ENCODE measurements at places on chromosomes 5 and 9. TPM values are rescaled to one million over a fixed set of nuclear protein-coding genes. Genes with fewer than 3 reads are reported as not detected.

- DNase-seq, result no peak
Observed at GRCh38 chr9:78127279-78128225, 95.9 kb upstream of the GNAQ start.

GRCh38 chr5:38413696-38414095, 142.8 kb downstream of the LIFR start:
- DNase-seq, result no peak

CCNJL gene
- 8.4 TPM for total RNA-seq

DNA sequence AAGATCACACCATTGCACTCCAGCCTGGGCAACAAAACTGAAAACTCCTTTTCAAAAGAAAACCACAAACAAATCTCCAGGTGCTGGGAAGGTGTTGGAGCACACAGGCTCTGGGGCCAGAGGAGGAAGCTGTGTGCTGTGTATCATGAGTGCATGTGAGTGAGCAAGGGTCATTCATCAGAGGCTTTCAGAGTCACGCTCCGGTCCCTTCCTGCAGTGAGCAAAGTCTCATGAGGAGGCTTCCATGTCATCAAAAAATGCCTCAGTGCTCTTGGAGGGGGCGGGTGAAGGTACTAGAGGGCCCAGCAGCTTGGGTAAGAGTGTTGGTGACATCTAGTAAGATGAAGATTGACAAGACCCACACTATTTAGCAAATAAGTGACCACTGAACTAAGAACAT, 48.3 kb upstream of the TESK1 start:
- DNase-seq, result no peak

DNA sequence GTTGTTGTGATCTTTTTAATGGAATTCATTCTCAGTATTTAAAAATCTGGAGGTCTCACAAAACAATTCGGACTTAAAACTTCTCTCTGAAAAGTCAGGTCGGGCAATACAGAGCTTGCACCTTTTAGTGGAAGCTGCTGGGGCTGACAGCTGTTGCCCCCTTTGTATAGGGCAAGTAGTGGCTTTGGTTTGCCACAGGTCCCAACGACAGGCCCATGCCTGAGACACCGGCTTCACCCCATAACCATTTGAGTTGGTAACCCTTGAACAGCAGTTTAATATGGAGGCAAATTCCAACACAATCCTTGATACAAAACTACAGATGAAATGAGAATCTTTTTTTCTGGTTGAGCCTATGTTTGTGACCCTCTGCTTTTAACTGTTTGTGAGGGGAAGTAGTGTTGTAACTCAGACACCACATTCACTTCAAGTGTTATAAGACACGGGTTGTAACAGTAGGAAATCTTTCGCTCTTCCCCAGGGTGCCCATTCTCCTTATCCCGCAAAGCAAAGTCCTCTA, 752 bp upstream of the GLRX start:
- no peak for DNase-seq

TAL2 gene
- total RNA-seq, result 2.5 TPM

LRRC14B gene
- total RNA-seq, result not detected

NRARP gene
- 20.7 TPM for total RNA-seq

GRCh38 chr9:33350310-33350709, 52.1 kb downstream of the AQP7 start:
- DNase-seq, result no peak

CYLC2 gene
- not detected for total RNA-seq

- DNase-seq, result no peak
Observed at GRCh38 chr9:132732326-132733259, 62.3 kb downstream of the GTF3C4 start.

Data from neural progenitor cell (in vitro differentiated cells).